ENCODE measurements at places on chromosomes 7 and 10. TPM values are rescaled to one million over a fixed set of nuclear protein-coding genes. Genes with fewer than 3 reads are reported as not detected.
A peak's percentile ranks its signal among the peaks of the same experiment; 100 is the strongest.

- DNase-seq, result no peak
Observed at GRCh38 chr7:107667341-107667740, 6.7 kb downstream of the SLC26A4 start.

The UBE2D1 gene
- 3.4 TPM for total RNA-seq

DNA sequence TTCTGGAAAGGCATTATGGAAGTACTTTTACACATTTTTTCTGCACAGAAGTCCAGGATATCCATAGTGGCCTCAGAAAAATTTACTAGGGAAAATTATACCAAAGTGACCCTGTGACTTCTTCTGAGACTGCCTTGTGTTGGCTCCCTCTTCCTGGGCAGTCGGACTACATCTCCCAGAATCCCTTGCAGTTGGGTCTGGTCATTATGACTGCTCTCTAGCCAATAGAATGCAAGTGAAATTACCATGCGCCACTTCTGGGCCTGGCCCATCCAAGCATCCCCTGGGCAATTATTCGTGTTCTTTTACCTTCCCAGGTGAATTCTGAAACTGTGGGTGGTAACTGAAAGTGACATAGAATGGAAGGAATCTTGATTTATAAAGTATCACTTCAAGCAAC, 430.9 kb downstream of the ACTR3B start:
- DNase-seq, result peak; percentile 85

- peak; percentile 82 for DNase-seq
Observed at GRCh38 chr7:32204361-32205018, 134.3 kb upstream of the PDE1C start.

The SOSTDC1 gene
- not detected for total RNA-seq

GRCh38 chr10:47051741-47052238, 140.6 kb downstream of the PTPN20 start:
- DNase-seq, result no peak

The LHPP gene
- 57.2 TPM for total RNA-seq

GRCh38 chr7:124790645-124791044, 25.1 kb upstream of the GPR37 start:
- no peak for DNase-seq

The VWA2 gene
- total RNA-seq, result not detected

The VIPR2 gene
- not detected for total RNA-seq

DNA sequence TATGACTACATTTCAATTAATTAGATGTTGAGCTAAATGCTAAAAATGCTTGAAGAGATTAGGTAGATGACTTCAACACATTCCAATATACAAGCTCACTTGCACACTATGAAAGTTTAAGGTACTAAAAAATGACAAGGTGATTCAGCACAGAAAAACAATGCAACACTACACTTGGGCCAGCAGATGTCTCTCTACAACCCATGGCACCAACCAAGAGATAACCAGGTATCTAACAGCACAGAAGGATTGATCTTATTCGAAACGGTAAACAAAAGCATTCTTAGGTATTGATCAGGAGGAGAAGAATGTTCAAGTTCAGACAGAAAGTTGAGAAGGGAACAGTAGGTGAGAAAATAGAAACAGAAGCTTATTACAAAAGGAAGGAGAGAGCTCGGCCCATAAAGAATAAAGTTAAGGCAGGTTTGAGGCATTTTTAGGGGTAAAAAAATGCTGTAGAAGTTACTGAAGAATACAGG, 248.2 kb upstream of the KLF14 start:
- DNase-seq, result peak; percentile 79

DNA sequence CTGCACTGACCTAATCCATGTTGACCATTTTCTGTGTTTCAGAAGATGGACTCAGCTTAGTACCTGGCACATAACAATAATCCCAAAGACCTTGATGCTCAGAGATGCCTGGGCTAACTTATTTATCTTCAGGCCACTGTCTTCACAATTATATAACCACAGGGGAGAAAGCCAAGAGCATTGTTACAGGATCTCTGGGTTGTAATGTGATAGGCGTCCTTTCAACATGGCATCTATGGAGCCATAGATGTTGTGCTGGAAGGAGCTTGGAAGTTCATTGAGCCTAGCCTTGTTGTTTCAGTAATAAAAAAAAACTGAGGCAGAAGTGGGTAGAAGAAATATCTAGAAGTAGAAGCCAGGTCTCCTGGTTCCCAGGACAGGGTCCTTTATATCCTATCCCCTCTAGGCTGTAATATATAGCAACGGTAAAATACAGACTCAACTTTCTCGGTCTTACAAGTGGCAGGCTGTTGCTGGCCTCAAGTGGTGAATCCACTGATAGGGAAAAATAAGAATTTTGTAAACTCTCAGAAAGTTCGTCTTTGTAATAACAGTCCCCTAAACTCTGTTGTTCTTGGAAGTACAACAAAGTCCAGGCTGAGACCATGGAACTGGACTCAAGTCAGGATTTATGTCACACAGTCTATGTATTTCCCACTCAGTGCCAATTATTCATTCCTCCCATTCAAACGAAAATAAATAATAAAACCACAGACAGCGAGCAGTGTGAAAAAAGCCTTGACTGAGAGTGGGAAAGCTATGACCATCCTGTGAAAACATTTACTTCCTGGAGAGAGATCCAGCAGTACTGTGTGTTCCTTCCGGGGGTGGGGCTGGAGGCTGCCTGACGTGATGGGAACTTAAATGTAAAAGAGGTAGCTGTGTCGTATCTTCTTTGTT, 277.6 kb downstream of the REEP3 start:
- no peak for DNase-seq

DNA sequence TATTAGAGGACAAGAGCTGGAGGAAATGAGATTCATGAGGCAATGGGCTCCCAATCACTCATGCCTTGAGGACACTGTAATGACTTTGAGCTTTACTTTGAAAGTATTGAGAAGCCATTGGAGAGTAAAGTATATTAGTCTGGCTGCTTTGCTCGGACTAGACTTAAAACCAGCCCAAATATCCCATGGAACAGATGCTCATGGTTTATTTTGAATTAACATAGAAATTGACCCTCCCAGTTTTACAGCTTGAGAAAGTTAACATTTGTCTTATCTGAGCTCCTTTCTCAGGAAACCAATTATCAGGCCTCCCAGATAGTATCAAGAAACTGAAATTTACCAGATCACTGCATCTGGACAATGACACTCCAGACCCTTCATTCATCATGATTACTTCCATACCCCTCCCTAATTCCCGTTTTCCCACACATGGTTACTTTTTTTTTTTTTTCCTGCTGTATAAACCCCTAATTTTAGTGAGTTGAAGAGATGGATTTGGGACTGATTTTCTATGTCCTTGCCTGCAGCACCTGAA, 270.8 kb upstream of the SMIM30 start:
- no peak for DNase-seq

GRCh38 chr10:21449288-21449966, 76.1 kb downstream of the SKIDA1 start:
- DNase-seq, result peak; percentile 47

DNA sequence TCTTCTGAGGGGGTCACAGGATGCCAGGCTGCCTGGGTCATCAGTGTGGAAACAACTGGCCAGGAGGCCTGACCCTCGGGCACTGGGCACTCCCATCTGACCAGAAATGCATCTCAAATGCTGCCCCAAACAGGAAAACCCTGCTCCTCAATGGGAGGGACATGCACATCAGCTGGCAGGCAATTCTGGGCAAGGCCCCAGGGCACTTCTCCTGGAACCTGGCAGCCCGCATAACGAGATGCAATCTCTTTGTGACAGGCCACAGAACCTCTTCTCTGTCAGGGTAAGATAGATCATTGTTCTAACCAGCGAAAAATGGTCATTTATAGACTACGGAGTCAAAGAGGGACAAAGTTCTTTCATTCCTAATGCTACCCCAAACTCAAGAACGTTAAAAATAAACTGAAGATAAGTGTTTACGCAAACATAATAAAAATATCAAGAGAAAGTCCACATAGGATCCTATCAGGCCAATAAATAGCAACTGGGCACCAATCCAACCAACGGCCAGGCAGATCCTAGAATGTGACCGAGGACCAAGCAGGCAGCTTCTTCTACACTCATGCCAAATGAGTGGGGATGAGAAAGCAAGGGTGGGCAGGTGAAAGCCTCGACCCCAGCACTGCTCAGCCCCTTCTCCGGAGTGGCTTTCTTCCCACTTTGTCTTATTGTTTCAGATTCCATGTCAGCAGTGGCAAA, 212.3 kb downstream of the TCERG1L start:
- no peak for DNase-seq

The ACHE gene
- not detected for total RNA-seq

The C7orf57 gene
- total RNA-seq, result not detected

DNA sequence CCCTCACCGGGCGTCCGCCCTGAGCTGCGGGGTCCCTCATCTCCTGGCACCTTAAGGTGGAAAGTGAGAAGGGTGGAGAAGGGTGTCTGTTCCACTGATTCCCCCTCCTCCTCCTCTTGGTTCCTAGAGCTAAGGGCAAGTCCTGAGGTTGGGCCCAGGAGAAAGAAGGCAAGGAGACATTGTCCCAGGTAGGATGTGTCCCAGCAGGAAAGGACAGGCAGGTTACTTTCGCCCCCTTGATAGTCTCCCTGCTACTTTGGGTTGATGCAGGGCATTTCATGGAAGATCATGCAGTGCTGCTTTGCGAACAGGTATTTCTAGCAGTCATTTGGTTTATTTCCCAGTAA, 582 bp downstream of the STEAP2 start:
- no peak for DNase-seq
